ENCODE measurements at places on chromosomes 5 and 9. TPM values are rescaled to one million over a fixed set of nuclear protein-coding genes. Genes with fewer than 3 reads are reported as not detected.

Gene SPINK14
- not detected for total RNA-seq

Gene IFNA8
- total RNA-seq, result not detected

Gene NDST1
- total RNA-seq, result 142 TPM

Gene SMIM3
- 55.2 TPM for total RNA-seq

Gene ZCCHC7
- total RNA-seq, result 43.7 TPM

Gene GKAP1
- total RNA-seq, result 5.2 TPM
